ENCODE measurements at places on chromosomes 16 and 17. TPM values are rescaled to one million over a fixed set of nuclear protein-coding genes. Genes with fewer than 3 reads are reported as not detected.

The GRIN2C gene
- total RNA-seq, result not detected

The SEZ6 gene
- not detected for total RNA-seq

The STUB1 gene
- total RNA-seq, result 79.9 TPM

The KRT20 gene
- 0.13 TPM for total RNA-seq

The SHCBP1 gene
- total RNA-seq, result 48.9 TPM

The MVD gene
- 187 TPM for total RNA-seq

The SPATA32 gene
- not detected for total RNA-seq

The TMIGD1 gene
- not detected for total RNA-seq

The CDH1 gene
- total RNA-seq, result 0.70 TPM

The FBXO39 gene
- not detected for total RNA-seq

- DNase-seq, result no peak
Observed at GRCh38 chr16:48834576-48834975, 224.6 kb upstream of the N4BP1 start.

GRCh38 chr17:39485555-39485954 is 24.3 kb downstream of the CDK12 start:
- no peak for DNase-seq

DNA sequence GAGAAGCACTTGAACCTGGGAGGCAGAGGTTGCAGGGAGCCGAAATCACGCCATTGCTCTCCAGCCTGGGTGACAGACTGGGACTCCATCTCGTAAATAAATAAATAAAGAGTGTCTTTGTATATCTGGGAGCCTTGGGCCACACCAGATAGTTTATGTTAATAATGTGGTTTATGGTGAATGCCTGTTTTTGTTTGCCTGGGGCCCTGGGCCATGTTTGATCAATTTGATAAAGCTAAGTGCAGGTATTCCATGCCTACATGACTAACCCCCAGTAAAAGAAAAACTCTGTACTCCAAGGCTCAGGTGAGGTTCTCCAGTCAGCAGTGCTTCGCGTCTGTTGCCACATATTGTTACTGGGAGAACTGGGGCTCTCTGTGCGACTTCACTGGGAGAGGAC is 15.1 kb downstream of the SCIMP start:
- no peak for DNase-seq

- no peak for DNase-seq
Observed at GRCh38 chr17:13320046-13320785, 281.5 kb downstream of the HS3ST3A1 start.

GRCh38 chr16:27595475-27595874 is 45.5 kb downstream of the KATNIP start:
- no peak for DNase-seq

GRCh38 chr17:44110823-44111633 is 12.4 kb downstream of the HDAC5 start:
- DNase-seq, result peak; percentile 96

GRCh38 chr17:1362964-1363363 is 37.1 kb downstream of the YWHAE start:
- DNase-seq, result no peak

- DNase-seq, result peak; percentile 59
Observed at GRCh38 chr16:87570938-87571867, 31.1 kb upstream of the JPH3 start.

DNA sequence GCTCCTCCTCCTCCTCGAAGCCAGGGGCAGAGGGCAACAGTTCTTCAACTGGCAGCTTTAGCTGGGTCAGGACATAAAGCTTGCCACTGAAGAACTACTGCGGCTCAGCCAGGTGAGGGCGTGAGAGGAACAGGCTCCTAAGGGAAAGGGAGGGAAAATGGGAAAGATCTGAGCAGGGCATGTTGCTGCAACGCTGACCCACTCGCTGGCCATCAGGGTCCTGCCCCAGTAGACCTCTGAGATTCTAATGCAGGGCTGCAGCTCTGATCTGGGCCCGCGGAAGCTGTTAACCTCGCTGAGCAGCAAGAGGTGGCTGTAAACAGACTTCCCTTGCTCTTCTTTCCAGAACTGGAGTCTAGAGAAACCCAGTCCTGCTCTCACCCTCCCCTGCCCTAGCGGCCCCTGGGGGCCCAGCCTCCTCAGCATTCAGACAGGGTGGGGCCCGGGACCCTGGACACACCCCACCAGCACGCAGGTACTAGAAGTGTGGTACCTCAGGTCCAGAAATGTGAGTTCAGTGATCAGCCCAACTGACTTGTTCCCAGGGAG is 3.8 kb upstream of the TLCD2 start:
- DNase-seq, result peak; percentile 75

DNA sequence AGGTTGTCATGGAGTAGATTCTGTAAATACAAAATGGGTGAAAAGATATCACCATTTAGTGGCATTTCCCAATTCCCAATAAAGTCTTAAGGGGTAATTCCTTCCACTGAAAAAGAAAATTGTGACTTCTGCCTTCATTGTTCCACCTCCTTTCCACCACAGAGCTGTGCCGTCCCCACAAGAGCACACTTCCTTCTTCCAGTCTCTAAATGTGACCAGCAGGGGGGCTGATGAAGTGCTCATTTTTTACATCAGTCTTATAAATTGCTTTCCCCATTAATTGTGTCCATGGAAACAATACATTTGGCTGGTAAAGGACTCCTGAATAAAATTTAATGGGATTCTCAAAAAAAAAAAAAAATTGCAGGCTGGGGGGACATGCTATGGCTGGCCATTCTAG is 260.8 kb upstream of the PSMD7 start:
- peak; percentile 12 for DNase-seq

Measured in HepG2 (cell line).